ENCODE measurements at places on chromosomes 4 and X.

- no peak for DNase-seq
Measured at GRCh38 chrX:81979806-81980515, 778.1 kb downstream of the SH3BGRL start.

GRCh38 chrX:22800360-22800759 is 199.4 kb upstream of the DDX53 start:
- no peak for DNase-seq

DNA sequence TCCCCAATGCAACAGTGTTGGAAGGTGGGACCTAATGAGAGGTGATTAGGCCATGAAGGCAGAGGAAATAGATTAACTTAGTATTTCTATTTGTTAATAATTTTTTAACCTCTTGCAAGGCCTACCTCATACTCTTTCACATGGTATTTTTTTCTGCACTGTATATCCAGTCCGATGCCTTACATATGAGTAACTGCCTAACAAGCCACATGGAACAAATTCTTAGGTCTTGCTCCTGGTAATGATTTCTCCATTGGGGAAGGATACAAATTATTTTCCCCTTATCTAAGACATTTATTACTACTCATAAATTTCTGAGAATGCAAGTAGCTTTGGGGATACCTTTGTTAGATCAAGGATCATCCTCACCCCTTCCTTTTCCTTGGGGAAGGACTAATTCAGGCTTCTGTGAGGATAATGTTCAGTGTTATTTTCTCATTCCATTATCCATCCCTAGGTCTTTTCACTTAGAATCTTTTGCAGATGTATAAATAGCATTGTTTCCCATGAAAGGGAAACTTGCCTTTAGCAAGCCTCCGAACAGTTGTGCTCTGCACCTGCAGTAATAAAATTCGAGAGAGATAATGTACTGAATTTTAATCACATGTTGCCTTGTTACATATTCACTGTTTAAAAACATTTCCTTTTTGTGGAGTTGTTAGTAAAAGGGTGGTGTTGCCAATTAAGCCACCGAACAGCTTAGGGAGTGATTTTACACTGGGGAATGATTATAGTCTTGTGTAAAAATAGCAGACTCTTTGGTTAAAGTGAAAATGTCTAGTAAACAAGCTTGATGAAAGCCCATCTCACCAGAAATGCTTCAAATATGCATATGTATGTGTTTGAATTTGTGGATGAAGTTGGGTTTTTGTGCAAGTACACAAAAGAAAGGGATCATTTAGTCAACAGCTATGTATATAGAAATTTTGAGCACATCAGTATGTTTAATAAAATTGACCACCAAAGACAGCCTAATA is 89.9 kb downstream of the CFAP299 start:
- DNase-seq = no peak

DNA sequence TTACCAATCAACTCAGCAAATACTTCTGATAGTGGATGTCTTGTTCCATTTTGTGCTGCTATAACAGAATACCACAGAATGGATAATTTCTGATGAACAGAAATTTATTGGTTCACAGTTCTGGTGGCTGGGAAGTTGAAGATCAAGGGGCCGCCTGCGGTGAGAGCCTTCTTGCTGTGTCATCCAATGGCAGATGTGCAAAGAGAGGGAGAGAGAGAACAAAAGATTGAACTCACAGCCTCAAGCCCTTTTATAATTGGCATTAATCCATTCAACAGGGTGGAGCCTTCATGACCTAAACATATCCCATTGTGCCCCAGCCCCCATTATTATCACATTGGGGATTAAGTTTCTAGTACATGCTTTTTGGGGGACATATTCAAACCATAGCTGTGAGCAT is 86.1 kb downstream of the ADGRG4 start:
- no peak for DNase-seq

DNA sequence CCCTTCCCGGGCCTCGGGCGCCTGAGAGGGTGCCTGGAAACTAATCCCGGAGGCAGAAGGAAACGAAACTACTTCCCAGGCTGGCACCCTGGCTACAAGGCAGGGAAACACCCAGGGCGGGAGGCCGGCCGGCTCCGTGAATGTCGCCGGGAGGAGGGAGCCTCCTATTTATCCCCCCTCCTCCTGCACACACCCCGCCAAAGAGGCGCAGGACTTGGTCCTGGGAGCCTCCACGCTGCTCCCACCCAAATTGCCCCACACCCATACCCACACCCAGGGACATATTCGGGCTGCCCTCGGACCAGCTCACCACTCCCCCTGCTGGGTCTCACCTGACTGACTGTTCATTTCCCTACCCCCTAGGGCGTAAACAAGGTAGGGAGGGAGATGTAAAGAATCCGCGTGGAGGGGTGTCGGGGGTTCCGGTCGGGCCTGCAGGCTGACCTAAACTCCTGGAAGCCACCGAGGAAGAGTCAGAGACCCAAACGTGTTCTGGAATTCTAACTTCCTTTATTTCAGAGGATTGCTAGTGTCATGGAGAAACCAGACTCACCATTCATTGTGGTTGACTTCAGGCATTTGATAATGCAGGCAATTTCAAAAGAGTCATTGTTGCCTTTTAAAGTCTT is at the start of gene BTC:
TSS of gene BTC (minus strand) at position 142 of the 629 bp plus-strand sequence. CDS start 198 bp downstream, outside the sequence.
- no peak for DNase-seq
